Activated CD4-positive, alpha-beta T cell treated with anti-CD3 and anti-CD28 coated beads for 36 hours (primary cell): ENCODE measurements at places on chromosomes 11 and 22.

- no peak for DNase-seq
Observed at GRCh38 chr11:80849253-80849652, 1408.4 kb upstream of the TENM4 start.

GRCh38 chr11:12900496-12900895 lies 108.6 kb upstream of the RASSF10 start:
- no peak for DNase-seq

DNA sequence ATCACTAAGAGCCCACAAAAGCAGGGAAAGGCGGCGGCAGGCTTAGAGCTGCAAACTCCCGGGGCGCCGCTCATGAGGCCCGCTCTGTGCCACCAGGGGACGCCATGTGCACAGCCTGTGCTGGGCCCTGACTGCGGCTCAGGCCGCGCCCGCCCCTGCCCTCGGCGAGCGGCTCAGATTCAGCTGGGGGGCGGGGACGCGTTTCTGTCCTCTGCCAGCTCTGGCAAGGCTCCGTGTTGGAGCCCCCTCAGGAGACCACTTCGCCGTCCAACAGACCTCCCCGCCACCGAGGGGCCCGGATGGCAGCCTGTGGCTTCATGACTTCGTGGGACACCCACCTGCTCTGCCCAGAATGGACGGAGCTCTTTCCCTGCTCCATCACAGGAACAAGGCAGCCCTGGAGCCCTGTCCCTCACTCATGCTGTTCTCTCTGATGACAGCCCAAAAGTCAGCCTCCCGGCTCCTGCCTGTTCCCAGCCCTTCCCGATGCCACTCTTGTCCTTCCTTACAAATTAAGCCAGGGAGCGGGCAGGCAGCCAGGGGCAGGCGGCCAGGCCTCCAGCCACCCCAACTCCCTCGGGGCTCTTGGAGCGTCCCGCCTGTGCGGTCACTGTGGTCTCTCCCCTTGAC lies 69.1 kb downstream of the NAT10 start:
- peak; percentile 92 for DNase-seq

DNA sequence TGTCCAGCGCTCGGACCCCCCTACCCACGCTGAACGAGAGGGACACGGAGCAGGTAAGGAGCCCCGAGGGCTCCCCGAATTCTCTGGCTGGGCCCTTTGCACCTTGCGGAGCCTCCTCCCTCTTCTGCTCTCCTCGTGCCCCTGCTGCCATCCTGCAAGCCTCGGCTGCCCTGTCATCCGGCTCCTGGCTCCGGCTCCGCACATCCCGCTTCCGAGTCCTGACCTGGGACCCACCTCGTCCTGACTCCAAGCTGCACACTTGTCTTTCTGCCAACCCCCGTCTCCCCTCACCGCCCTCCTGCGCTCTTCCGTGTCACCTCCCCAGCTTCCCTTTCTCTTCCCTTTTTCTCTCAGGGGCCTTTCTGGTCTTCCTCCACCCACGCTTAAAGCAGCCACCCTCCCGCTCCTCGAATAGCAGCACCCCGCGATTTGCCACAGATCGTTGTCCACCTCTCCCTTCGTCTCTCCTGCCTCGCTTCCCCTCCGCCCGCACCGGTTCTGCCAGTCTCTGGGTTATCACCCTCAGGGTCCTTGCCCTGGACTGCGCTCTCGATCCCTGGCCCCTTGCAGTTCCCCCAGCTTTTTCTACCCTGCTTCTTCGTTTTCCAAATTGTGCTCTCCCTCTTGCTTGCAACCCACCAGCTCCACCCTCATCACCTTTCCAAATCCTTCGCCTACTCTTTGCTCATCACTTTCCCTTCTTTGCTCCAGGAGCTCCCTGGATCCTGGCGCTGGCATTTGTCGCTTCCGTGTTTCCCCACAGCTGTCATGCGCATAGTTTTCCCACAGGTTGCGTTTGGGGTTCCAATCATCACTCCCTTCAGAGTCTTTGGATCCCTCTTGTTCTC lies 822 bp downstream of the MARK2 start:
- peak; percentile 59 for DNase-seq

GRCh38 chr11:15912291-15912690 lies 444.1 kb downstream of the SOX6 start:
- DNase-seq: no peak

- peak; percentile 58 for DNase-seq
Observed at GRCh38 chr11:130131961-130132850, 27.4 kb upstream of the ST14 start.

GRCh38 chr11:124673333-124674167 lies at the start of the genes SIAE and SPA17:
Gene SIAE, minus strand, starts transcription at chr11:124673739. Its CDS starts 31 bp downstream, at chr11:124673708.
Gene SPA17, plus strand, starts transcription at chr11:124673904. Its CDS starts 1,361 bp downstream, at chr11:124675265.
- peak; percentile 94 for DNase-seq

DNA sequence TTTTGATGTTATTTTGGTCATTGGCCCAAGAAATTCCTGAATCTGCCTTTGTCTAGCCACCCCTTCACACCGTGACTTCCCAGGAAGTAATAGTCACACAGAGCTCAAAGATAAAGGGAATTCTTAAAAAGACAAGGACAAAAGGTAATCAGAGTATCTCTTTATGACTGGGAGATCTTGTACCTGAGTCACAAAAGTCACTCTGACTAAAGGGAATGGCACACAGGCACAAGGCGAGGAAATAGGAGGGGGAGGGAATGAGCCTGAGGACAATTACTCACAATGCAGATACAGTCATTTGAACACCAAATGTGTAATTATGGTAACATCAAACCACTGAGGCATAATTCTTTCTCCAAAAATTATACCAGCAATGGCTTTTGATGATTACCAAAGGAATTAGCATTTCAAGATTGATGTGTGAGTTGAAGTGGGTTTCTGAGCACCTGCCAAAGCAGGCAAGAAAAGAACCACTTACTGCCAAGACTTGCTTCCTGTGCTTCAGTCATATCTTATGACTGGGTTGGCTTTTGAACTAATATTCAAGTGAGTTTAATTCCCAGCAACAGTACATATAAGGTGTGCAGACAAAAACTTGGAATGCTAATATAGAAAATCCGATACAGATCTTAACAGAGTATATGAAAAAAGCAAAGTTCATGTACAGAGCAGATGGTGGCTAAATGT lies 856.4 kb downstream of the LRRC4C start:
- no peak for DNase-seq

DNA sequence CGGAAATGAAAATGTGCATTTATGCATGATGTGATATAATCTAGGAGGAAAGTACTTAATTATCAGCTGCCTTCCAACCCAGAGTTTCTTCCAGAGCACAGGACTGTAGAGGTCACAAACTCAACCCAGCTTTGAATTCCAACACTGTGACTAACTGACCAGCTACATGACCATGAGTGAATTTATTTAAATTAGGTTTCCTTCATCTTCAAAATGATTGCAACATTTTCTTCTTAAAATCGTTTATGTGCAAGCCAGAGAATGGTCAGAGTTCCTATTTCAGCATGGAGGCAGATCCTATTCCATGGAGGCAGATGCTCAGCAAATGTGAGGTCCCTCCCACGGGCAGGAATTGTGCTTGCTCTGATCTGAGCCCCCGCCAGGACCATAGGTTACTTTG lies 42.4 kb downstream of the OSBP start:
- no peak for DNase-seq

GRCh38 chr11:34380696-34381095 lies 22.9 kb upstream of the ABTB2 start:
- DNase-seq: no peak

- DNase-seq: no peak
Observed at GRCh38 chr22:20663941-20664593, 109.8 kb upstream of the SERPIND1 start.

DNA sequence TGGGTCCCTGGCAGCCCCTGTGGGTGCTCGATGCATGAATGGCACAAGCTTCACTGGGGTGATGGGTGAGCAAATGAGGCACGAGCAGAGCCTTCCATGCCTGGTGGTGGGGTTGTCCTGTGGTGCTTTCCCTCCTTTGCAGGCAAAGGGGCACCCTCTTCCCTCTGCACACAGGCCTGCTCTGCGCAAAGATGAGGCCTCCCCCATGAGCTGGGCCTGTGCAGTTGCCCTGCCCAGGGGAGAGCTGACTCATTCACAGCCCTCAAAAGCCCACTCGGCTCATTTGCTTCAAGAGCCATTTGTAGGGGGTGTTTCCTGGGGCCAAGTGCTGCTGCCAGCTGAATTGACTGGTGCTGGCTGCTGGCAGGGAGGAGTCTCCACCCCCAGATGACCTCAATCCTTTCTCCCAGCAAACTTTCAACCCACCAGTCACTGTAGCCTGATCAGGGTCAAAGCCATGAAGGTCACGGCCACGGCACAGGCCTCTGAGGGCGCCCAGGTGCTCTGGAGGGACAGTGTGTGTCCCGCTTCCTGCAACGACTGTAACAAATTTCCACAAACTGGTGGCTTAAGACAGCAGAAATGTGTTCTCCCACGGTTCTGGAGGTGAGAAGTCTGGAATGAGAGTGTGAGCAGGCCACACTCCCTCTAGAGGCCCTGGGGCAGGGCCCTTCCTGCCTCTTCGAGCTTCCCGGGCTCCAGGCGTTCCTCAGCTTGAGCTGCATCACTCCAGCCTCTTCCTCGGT lies 48.8 kb upstream of the ANO1 start:
- no peak for DNase-seq

GRCh38 chr22:36417281-36417686 lies 29.5 kb upstream of the MYH9 start:
- peak; percentile 22 for DNase-seq

DNA sequence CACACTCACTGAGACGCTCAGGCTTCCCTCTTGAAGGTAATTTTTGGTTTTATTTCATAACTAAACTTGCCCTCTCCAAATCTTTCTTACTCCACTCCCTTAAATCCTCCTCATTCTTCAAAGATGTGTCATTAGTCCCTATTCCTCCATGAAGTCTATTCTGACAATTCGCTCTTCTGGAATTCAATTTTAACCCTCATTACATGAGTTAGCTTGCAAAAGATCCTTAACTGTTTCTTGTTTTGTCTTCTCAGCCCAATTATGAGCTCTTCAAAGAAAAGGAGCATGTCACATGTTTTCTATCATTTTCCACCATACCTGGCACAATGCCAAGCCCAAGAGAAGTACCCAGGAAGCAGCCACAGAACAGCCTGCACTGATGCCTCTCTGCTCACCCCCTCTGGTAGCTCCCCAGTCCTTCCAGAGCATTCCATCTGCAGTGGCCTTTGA lies 13.0 kb downstream of the GALNT18 start:
- no peak for DNase-seq

- peak; percentile 99 for DNase-seq
Observed at GRCh38 chr22:29603358-29604075, at the start of gene NF2. Gene NF2, plus strand, starts transcription at chr22:29603633. Its CDS starts 366 bp downstream, at chr22:29603999.

DNA sequence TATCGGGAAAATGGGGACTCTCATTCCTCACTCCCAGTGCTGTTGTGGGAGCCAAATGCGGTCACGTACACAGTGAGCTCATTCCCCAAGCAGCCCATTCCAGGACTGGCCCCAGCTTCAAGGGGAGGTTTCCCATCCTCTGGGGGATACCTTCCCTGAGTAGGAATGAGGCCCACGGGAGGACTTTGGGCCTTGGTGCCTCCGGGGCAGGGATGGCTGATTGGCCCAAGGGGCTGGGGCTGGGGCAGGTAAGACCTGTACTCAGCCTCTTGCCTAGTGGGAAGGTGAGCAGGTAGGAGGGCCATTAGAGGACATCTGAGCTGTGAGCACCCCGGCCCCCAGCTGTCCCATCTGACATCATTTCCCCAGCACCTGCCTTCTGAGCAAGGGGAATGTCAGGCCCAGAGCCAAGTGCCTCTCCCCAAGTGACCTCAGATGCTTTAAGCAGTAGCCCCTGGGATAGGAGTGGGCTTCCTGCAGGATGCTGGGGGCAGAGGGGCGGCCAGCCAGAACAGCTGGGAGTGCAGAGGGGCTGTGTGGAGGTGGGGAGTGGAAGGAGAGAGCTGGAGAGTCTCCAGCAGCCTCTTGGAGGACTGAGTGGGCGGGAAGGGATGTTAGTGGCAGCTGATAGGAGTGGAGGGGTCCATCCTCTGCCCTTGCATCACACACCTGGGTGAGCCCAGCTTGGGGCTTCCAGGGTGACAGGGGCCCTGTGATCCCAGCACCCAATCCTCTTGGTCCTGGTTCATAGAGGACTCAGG lies 58.4 kb downstream of the CD82 start:
- peak; percentile 17 for DNase-seq

GRCh38 chr22:22892096-22893052 lies 4.8 kb downstream of the IGLL5 start:
- no peak for DNase-seq

GRCh38 chr11:3950996-3951660 lies 95.7 kb downstream of the STIM1 start:
- no peak for DNase-seq

GRCh38 chr11:72313912-72314598 lies 70.1 kb upstream of the PHOX2A start:
- no peak for DNase-seq

GRCh38 chr11:132206993-132207392 lies 836.6 kb downstream of the NTM start:
- DNase-seq: no peak

DNA sequence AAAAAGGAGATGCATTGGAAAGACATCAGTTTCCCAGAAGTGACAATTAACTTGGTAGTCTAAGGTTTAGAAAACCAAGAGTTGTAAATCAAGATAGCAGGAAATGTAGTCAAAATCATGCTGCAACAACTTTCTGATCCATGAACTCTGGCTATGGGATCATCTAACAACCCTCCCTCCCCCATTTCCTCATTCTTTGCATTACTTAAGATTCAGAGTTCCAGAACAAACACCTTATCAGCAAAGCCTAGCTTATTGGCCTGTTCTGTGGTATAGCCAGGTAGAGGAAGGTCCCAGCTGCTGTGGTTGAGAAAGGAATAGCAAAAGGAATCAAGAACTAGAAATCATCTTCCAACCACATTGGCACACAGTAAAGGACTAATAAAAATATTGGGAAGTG lies 651.1 kb downstream of the METTL15 start:
- no peak for DNase-seq

DNA sequence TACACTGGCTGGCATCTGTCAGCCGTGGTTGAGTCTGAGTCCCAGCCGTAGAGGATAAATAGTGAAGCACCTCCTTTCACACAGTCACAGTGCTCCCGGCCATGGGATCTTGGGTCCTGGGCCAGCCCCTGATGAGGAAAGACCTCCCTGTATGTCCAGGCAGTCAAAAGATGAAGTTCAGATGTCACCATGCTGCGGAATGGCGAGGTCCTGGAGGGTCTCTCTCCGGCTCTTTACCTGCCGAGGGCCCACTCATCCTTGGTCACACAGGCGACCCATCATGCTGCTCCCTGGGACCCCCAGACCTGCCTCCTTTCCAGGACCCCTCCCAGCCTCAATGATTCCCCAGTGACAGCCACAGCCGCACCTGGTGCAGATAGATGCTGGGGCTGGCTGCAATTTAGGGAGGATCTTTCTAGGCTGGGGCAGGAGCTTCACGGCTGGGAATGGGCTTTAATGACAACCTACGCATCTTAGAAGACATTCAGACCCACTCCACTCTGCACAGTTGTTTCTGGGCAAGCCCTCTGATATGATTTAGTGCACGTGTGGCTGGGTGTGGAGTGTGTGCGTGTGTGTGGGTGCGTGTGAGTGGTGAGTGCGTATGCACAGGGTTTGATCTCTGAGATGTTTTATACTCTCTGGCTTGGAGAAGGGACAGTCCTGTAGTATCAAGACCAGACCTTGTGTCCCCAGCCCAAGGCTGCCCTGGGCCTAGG lies 79.7 kb downstream of the FBLN1 start:
- DNase-seq: no peak

GRCh38 chr11:45272701-45273100 lies 13.4 kb downstream of the SYT13 start:
- no peak for DNase-seq

GRCh38 chr11:71333473-71333872 lies 81.1 kb upstream of the SHANK2 start:
- DNase-seq: no peak

GRCh38 chr11:114846416-114846791 lies 168.1 kb downstream of the NXPE2 start:
- DNase-seq: peak; percentile 4

GRCh38 chr11:19767627-19768151 lies 55.1 kb downstream of the NAV2 start:
- no peak for DNase-seq

GRCh38 chr11:125148743-125149142 lies 15.8 kb upstream of the PKNOX2 start:
- no peak for DNase-seq
